Ascending aorta (tissue), 2 donors: ENCODE measurements at places on chromosomes 16 and 17. TPM values are rescaled to one million over a fixed set of nuclear protein-coding genes. Genes with fewer than 3 reads are reported as not detected.

DNA sequence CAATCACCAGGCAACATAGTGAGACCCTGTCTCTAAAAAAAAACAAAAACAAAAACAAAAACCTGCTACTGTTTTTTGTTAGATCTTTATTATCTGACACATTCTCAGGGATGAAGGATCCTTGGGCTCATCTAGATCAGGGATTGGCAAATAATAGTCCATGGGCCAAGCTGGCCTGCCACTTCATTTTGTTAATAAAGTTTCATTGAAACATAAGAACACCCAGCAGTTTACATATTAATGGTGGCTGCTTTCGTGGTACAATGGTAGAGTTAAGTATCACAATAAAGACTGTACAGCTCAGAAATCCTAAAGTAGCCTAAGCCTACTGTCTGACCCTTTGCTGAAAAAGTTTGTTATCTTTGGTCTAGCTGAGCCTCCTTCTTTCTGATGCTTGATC lies 32.9 kb upstream of the CLEC18A start:
- DNase-seq = no peak

DNA sequence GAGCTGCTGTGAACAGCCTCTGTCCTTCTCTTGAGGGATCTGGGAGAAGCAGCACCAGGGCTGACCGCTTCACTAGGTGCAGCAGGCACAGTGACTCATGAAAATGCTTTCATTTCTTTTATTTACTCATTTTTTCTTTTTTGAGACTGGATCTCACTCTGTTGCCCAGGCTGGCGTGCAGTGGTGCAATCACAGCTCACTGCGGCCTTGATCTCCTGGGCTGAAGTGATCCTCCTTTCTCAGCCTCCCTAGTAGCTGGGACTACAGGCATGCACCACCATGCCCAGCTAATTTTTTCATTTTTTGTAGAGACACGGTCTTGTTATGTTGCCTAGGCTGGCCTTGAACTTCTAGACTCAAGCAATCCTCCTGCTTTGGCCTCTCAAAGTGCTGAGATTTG lies 216.8 kb upstream of the EEF2KMT start:
- no peak for DNase-seq

- DNase-seq = no peak
Measured at GRCh38 chr17:59791603-59792457, 84.4 kb downstream of the VMP1 start.

GRCh38 chr17:71828182-71828596 lies 292.6 kb upstream of the SOX9 start:
- DNase-seq = no peak

GRCh38 chr17:33015716-33016346 lies 24.2 kb downstream of the SPACA3 start:
- no peak for DNase-seq

Gene KCNH4
- not detected for total RNA-seq

Gene TNFRSF17
- total RNA-seq = not detected

Gene SLFN13
- total RNA-seq = 7.1 TPM

Gene TMEM92
- total RNA-seq = not detected
